Fibroblast of lung (primary cell): ENCODE measurements at places on chromosomes 16 and 17.

GRCh38 chr17:8072729-8073461 is 14.6 kb downstream of the ALOX12B start:
- DNase-seq: no peak

- DNase-seq: no peak
Measured at GRCh38 chr16:8565498-8565897, 24.8 kb downstream of the TMEM114 start.

DNA sequence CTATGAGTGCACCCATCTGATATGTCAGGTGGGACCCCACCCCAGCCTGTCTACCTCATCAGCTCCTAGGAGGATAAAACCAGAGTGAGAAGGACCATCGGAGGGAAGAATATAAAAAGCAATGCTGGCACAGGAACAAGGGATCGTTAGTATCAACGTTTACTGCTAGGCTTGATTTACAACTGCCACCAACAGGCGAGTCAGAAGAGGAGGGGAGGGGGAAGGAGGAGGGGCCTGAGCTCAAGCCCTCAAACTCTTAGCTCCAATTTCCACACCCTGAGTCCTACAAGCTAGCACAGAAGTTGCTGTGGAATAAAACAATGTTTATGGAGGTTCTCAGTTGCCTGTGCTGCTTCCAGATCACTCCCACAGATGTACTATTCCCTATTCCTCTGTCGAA is 234.5 kb downstream of the C16orf78 start:
- DNase-seq: no peak

DNA sequence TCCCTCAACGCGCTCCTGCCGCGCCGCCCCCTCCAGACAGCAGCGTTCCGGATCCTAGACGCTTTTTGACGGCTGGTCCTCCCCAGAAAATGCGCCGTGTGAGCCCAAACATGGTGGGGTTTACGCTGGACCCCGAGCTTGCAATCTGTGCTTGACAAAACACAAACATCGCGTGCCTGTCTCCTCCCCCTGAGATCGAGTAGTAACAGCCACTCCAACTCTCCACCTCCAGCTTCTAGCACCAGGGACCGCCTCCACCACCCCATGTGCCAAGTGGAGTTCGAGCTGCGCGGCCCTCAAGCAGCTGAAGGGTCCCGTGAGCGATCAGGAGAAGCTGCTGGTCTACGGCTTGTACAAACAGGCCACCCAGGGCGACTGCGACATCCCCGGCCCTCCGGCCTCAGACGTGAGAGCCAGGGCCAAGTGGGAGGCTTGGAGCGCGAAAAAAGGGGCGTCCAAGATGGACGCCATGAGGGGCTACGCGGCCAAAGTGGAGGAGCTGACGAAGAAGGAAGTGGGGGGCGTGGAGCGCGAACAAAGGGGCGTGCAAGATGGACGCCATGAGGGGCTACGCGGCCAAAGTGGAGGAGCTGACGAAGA is 656 bp upstream of the GEMIN4 start:
- peak; percentile 68 for DNase-seq

GRCh38 chr16:17144431-17144830 is 326.3 kb downstream of the XYLT1 start:
- no peak for DNase-seq

DNA sequence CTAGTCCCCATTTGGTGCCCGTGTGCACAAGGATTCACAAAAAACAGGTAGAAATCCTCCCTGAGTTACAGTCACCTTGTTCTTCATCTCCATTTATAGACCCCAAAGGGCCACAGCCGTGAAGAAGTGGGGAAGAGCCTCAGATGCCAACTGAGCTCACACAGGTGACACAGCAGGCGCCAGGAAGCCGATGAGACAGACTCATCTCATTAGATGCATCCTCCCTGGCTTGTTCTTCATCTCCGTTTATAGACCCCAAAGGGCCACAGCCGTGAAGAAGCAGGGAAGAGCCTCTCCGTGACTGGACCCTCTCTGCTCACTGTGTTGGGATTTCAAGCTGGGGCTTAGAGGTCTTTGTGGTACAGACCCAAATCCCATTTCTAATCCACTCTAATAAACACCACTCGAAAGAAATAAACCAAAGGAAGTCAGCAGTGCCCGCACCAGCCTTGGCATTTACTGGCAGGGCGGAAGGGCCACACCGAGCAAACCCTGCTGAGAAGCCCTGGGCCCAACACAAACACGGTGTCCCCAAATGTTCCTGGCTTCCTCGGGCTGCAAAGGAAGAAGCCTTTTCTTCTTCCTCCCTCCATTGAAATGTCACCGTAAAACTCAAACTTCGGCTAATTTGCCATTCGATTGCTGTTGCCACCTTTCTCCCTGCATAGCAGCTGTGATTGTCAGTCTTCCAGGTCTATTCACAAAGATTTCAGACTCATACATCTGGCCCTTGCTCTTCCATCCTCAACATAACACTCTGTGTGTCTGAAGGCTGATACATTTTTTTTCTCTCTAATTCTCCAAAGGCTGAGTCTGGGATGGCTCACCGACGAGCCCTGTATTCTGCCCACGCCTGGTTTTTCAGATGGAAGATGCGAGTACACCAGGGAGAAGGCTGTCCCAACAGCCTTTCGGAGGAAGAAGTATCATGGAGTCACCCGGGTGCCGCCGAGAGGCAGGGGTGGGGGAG is 44.9 kb upstream of the DOC2B start:
- no peak for DNase-seq

- DNase-seq: no peak
Measured at GRCh38 chr17:49715216-49715615, 7.5 kb upstream of the SLC35B1 start.

GRCh38 chr17:82734987-82735866 is at the start of gene FN3K:
Gene FN3K, plus strand, starts transcription at chr17:82735615. Its CDS starts 22 bp downstream, at chr17:82735637.
- peak; percentile 77 for DNase-seq

GRCh38 chr16:3471518-3472176 is 23.6 kb downstream of the C16orf90 start:
- DNase-seq: no peak

DNA sequence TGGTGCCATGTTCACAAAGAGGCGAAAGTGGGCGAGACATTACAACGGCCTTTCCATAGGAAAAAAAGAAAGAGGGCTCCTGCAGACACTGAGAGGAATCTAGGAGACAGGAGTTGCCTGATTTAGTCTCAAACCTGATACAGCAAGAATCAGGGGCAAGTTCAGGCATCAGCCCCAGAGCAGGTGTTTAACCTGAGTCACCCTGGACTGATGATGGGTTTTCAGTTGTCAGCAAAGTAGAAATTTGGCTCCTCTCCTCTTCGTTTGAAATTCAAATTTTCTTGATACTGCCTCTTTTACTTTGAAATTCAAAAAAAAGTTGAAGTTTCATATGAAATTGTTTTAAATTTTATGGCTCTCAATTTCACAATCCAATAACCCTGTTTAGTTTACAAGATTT is 189.5 kb downstream of the ABCC12 start:
- DNase-seq: no peak

- no peak for DNase-seq
Measured at GRCh38 chr17:61133853-61134252, 265.8 kb upstream of the TBX2 start.

- DNase-seq: peak; percentile 23
Measured at GRCh38 chr17:38874505-38875400, 4.9 kb downstream of the LASP1 start.

GRCh38 chr17:81927152-81927652 is 333 bp downstream of the MAFG start:
- DNase-seq: no peak

DNA sequence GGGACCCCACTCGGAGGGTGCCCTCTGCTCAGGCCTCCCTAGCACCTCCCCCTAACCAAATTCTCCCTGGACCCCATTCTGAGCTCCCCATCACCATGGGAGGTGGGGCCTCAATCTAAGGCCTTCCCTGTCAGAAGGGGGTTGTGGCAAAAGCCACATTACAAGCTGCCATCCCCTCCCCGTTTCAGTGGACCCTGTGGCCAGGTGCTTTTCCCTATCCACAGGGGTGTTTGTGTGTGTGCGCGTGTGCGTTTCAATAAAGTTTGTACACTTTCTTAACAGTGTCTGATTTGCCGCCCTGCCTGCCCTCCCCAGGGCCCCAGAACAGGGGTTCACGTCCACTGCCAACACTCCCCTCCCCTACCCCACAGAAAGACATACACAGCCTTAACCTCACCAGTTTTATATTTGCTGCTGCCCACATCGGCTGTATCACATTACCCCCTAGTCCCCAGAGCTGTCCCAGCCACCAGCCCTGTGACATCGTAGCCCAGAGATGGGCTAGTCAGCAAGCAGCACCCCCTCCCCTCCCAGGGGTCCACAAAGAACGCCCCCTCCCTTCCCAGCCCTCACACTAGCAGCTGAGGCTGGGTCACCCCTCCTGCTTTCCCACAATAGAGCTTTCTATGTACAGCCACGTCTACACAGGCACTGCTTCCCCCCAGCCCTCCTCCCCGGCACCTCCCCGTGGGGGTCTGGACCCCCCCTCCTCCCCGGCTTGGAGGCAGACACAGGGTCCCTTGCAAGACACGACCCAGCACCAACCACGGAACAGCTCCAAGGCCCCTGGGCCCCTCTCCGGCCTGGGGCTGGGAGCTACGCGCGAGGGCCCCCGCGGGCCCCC is 7.9 kb downstream of the GRN start:
- DNase-seq: no peak

- peak; percentile 75 for DNase-seq
Measured at GRCh38 chr17:42120770-42121769, at the start of gene KAT2A. Gene KAT2A, minus strand, starts transcription at chr17:42121367. Its CDS starts 63 bp downstream, at chr17:42121304.

DNA sequence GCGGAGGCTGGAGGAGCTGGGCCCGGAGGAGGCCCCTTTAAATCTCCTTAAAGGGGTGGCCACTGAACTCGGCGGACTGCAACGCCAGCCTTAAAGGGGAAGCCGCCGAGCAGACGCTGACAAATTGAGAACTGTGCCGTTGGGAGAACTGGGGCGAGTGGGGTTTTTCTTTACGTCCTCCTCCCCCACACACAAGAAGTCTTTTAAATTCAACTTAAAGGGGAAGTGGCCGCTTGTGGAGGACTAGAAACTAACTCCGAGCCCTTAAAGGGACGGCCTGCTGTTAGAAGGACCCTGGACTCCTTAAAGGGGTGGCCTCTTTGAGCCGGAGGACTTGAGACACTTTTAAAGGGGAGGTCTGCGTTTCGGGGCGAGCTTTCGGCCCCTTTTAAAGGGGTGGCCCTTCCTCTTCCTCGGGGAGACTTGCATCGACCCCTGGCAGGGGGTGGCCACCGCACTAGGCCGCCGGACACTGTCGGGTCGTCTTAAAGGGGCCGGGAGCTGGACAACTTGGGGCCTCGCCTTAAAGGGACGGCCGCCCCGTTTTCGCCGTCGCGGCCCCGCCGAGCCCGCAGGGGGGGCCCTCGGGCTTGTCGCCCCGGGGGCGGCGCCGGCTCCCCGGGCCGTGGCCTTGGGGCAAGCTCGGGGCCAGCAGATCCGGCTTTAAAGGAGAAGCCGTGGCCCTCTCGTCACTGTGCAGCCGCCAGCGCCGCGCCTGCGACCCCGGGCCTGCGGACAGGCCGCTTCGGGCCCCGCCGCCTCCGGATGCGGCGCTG is 688 bp downstream of the FBRS start:
- peak; percentile 96 for DNase-seq

- peak; percentile 20 for DNase-seq
Measured at GRCh38 chr17:304461-304860, 48.1 kb downstream of the RPH3AL start.

- DNase-seq: peak; percentile 86
Measured at GRCh38 chr16:88706229-88706964, at the start of the genes CTU2 and RNF166. Gene CTU2, plus strand, starts transcription at chr16:88706503. Its CDS starts 28 bp downstream, at chr16:88706531. Gene RNF166, minus strand, starts transcription at chr16:88706408. Its CDS starts 83 bp downstream, at chr16:88706325.

- DNase-seq: no peak
Measured at GRCh38 chr16:25726430-25727098, 34.8 kb downstream of the HS3ST4 start.

DNA sequence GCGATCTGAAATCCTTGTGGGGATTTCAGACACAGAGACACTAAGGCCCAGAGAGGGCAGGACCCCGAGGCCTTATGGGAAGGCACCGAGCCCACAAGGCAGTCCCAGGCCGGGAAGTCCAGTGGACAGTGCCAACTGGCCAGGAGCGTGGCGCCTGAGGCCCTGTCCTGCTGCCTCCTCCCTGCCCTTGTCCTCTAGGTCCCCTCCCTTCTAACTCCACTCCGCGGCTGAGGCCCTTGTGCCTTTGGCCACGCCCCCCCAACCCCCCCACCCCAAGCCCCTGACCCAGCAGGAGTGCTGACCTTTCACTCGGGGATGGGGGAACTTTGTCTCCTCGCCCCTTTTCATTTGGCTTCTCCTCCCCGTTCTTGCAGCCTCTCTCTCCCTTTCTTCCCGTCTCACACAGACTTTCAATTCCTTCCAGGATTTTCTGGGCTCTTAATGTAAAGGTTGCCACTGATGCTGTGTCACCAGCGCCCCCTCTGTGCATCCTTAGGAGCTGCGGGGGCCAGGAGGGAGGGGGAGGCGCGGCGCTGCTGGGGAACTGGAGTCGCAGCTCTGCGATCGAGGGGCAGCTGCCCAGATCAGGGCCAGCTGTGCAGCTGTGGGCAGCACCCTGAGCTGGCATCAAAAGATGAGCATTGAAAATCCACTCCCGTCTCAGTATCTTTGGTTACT is 29.1 kb downstream of the CRHR1 start:
- DNase-seq: no peak

GRCh38 chr17:5892921-5893675 is 177.1 kb upstream of the WSCD1 start:
- no peak for DNase-seq

- peak; percentile 50 for DNase-seq
Measured at GRCh38 chr17:9256751-9257629, 235.7 kb downstream of the NTN1 start.

GRCh38 chr17:48556229-48556575 is 11.3 kb upstream of the HOXB2 start:
- DNase-seq: peak; percentile 31

GRCh38 chr16:24921229-24921628 is 75.5 kb downstream of the SLC5A11 start:
- DNase-seq: no peak
